Right cardiac atrium (tissue), 5 donors: ENCODE measurements at places on chromosomes 11 and 22.

DNA sequence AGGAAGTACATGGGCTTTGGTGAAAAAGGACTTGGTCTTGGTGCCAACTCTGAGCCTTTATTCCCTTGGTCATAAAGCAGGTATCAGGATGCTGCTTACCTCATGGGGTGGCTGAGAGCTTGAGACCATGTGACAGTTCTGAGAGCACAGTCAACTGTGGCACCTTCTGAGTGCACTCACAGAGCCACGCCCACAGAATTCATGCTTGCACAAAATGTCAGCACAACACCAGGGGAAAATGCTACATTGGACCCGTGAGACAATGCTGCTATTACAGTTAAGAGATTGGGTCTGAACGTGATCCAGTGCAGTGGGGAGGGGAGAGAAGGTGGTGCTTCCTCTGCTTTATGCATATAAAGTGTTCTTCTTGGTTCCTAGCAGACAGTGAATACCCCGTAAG, 79.5 kb upstream of the SPON1 start:
- no peak for DNase-seq

GRCh38 chr11:64173616-64174355, 7.9 kb upstream of the MACROD1 start:
- no peak for DNase-seq

GRCh38 chr22:19142394-19142793, 2.1 kb downstream of the ESS2 start:
- DNase-seq = no peak

- DNase-seq = no peak
These were observed 50.4 kb downstream of the TPCN2 start for GRCh38 chr11:69099180-69099579.

- DNase-seq = peak; percentile 53
These were observed 979 bp downstream of the SMIM38 start for GRCh38 chr11:69156673-69157155.
